ENCODE measurements at places on chromosomes 4 and X.
A peak's percentile ranks its signal among the peaks of the same experiment; 100 is the strongest.

DNA sequence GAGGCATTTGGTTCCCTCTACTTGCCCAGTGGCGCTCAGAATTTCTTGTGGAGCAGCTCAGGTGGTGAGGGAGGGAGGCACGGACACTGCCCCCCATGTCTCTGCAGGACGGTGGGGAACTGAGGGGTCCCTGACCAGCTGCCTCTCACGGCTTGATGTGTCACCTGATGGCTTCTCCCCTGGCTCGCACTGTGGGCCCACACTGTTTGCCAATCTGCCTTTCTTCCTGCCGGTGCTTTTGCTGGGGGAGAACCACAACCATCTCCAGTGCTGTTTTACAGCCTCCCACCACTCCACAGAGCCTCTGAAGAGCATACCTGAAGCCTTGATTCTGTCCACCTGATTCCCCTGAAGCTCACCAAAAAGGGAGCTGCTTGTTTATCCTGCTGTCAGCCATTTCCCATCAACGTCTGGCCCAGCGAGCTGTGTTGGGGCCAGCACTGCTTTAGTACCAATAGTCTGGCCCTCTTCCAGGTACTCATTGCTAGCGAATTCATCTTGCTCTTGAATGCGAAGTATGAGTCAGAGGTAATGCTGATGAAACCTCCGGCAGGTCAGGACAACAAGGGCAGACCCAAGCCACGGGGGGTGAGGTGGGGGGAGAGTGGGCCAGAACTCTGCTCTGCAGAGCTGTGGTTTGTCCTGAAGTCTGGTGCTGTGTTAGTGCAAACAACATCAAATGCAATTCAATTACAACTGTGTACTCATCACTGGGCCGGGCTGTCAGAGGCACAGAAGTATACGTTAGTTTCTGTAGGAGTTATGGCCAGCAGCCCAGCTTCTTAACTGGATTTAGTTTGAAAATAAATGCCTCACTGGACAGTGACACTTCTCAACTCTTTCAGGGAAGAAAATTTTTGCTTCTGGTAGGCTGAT is 208.3 kb upstream of the JADE1 start:
- DNase-seq = no peak

DNA sequence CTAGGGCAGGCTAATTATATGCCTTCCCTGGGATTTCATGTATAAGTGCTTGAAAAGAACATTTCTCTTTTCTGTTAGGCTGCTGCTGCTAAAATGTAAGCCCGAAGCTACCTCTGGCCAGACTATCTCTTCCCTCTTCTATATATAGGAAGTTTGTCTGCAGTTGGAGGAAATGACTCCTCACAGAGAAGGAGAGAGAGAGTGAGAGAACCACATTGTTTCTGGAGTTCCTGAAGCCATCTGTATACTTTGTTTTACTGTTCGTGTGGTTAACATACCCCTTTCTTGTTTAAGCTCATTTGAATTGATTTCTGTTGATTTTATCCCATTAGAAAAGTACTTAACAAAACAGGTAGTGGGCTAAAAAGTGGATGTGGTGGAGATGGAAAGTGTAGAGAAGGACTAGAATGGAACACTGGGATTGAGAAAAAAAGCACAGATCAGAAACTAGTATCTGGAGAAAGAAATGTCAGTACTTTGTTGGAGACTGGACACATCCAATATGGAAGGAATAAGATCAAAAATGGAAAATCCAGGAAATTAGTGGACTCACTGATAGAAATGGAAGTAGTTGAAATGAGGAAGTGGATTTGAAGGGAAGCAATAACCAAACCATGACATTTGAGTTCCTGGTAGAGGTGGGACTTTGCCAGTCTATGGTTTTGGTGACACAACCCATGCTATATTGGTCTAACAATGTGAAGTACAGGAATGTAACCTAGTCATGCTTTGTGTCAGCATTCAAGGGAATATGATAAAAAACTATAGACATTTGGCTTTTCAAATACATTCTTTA is 112.6 kb downstream of the TMA16 start:
- DNase-seq = no peak

- DNase-seq = no peak
Observed at GRCh38 chr4:33831442-33832066, 2412.8 kb downstream of the ARAP2 start.

- DNase-seq = peak; percentile 78
Observed at GRCh38 chr4:186723292-186724057, at the start of gene FAT1. FAT1 (minus strand) TSS chr4:186723856; CDS start chr4:186709827, 14,029 bp downstream.

- DNase-seq = no peak
Observed at GRCh38 chrX:106698693-106699092, 27.8 kb upstream of the RNF128 start.

GRCh38 chr4:99651811-99652485 is 5.7 kb downstream of the C4orf54 start:
- no peak for DNase-seq

Measured in frontal cortex (tissue), 4 donors.